ENCODE measurements at places on chromosomes 2 and 18.

DNA sequence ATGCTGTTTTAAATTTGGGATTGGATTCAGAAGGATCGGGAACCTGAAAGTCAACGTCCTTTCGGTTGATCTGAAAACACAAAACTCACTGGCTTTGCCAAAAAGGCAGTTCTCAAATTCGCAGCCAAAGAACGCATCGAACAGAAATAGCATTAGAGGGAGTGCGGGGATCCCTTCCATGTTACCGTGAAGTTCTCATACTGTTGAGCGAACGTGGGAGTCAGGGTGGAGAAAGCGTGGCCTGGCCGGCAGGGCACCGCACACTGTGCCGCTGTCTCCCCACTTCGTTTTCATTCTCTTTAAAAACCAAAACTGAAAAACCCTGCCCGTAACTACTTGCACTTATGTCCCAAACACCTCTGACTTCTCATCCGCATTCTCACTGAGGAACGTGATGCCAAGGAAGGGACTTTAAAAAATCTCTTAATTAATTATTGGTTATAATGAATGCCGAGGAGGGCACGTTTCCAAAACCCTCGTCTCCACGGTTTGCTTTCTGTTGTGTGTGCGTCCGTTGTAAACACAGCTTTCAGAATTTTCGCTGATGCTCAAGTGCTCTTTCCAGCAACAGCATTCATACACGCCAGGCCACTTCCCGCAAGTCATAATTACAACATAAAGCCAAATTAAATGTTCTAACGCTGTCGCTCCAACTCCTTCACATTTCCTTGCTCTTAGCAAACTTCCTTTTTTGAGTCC, 60.9 kb upstream of the TWIST2 start:
- no peak for DNase-seq

DNA sequence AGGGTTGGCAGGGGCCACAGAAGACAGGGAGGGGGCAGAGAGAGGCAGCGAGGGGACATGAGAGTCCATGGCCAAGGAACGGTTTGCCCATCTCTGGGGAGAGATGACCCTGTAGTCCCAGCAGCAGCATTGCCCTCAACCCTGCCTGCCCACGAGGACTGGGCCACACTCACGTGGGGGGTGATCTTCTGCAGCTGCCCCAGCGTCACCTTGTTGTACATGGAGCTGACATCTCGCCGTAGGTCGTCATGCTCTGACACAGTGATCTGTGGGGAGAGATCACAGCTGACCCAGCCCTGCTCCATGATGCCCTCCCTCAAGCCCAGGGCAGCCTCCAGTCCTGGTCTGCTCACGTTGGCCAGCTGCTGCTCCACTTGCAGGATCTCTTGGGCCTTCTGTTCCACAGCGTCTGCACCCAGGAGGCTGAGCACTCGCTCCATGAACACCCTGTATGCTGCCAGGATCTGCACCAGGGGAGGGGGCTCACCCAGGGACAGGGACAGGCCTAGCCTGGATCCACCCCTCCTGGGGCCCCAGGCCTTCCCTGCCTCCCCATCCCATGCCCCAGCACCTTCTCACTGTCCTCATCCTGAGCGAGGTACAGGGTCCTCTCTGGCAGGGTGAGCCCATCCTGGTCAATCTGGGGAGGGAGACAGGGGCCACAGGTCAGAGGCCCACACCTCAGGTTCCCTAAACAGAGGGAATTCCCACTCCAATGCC, 2.8 kb downstream of the ECEL1 start:
- no peak for DNase-seq

- no peak for DNase-seq
Observed at GRCh38 chr2:86634352-86634751, 10.7 kb upstream of the RNF103 start.

DNA sequence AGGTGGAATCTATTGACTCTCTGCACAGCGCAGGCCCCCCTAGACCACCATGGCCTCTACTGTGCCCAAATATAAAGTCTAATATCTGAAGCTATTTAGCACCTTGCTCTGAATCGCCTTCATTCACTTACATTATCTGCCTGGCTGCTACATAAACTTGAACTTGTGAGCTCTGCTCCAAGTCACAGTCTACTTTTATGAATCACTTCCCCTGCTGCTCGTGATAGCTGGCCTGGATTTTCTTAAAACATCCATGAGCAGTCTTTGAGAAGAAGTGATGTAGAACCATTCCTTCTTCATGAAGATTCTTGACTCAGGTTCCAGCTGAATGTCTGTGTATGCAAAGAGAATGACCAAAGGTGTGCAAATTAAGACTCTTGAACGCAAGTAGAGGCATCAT, 359.5 kb downstream of the RND3 start:
- no peak for DNase-seq

- no peak for DNase-seq
Observed at GRCh38 chr2:226837787-226838603, 2.1 kb downstream of the RHBDD1 start.

- no peak for DNase-seq
Observed at GRCh38 chr18:48072428-48073204, 142.2 kb upstream of the SMAD2 start.

GRCh38 chr2:152251211-152251610, 75.6 kb upstream of the STAM2 start:
- no peak for DNase-seq

DNA sequence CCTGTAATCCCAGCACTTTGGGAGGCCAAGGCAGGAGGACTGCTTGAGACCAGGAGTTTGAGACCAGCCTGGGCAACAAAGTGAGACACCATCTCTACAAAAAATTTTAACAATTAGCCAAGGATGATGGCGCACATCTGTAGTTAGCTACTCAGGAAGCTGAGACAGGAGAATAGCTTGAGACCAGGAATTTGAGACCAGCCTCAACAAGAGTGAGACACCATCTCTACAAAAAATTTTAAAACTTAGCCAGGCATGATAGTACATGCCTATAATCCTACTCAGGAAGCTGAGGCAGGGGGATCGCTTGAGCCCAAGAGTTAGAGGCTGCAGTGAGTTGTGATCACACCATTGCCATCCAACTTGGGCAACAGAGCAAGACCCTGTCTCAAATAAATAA, 7.0 kb downstream of the MEMO1 start:
- DNase-seq, result no peak

DNA sequence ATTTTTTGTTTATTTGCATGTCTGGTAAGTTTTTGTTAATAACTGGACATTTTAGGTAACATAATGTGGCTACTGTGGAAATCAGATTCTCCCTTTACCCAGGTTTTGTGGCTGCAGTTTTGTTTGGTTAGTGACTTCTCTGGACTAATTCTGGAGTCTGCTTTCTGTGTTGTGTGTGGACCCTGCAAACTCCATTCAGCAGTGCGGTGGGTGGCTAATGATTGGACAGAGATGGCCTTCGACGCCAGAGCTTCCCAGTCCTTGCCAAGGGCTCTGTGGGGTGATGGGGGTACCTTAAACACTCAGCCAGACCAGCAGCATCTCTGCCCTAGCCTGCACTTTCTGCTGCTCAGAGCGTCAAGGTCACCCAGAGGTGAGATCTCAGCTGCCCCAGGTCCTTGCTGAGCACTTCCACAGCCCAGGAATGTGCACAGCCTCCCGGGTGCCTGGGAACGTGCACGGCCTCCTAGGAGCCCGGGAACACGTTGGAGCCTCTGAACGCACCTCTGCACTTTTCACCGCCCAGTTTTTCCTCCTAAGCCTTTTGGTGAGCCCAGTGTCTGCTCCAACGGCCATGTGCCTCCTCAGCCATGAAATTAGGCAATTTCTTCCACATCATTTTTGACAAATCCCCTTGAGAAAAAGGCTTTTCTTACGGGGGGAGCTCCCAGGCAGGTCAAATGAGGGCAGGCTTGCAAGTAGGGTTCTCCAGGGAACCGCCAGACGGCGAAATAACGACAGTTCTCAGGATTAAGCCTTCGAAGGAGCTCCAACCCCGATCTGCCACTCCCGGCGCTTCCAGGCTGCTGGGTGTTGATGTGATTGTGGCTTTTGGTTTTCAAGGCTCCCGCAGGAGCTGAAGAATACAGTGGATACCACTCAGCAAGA, 35.2 kb upstream of the KLF11 start:
- no peak for DNase-seq

- no peak for DNase-seq
Observed at GRCh38 chr18:38933322-38933721, 1367.7 kb upstream of the CELF4 start.

DNA sequence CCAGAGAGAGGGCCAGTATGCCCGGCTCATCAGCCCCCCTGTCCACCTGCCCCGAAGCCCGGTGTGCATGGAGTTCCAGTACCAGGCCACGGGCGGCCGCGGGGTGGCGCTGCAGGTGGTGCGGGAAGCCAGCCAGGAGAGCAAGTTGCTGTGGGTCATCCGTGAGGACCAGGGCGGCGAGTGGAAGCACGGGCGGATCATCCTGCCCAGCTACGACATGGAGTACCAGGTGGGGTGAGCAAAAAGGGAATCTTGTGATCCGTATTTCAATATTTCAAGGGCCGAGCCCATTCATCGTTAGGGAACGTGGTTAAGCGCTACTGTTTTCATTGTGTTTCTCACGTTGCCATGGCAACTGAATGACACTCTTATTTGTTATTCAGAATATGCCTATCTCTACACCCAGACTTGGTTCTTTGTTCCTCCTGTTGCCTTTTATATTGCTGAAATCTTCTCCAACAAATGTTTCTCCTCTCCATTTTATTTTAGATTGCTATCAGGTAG, 81.5 kb downstream of the NRP2 start:
- peak; percentile 15 for DNase-seq

- no peak for DNase-seq
Observed at GRCh38 chr2:128493880-128494279, 175.2 kb upstream of the HS6ST1 start.

Measured in KBM-7 (cell line).